ENCODE measurements at places on chromosomes 16 and 17.

DNA sequence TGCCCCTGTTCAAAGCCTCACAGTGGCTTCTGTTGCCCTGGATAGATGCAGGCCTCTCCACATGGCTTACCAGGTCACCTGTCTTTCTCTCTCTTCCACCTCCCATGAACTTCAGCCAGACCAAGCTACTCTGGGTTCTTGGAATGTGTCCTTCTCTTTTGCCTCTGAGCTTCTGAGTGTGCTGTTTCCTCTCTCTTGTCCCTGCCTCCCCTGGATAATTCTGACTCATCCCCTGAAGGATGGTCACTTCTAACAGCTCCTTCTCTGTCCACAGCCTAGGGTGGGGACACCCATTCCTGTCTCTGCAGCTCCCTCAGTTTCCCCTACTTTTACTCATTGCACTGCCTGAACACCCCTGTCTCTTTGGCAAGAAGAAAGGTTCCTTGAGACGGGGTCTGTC lies 2.9 kb downstream of the GUCY2D start:
- no peak for DNase-seq

DNA sequence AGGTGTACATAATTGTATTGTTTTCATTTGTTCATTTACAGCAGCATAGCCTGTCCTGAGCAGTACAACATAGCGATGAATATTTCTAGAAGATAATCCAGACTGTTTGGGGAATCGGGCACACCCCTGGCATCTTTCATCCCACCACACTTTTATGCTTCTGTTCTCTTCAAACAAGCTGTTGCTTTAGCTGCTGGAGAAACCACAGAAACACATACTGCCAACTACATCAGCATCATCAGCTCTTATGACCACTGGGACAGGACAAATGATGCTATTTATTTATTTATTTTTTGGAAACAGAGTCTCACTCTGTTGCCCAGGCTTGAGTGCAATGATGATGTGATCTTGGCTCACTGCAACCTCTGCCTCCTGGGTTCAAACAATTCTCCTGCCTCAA lies 22.6 kb upstream of the HAPSTR1 start:
- no peak for DNase-seq

DNA sequence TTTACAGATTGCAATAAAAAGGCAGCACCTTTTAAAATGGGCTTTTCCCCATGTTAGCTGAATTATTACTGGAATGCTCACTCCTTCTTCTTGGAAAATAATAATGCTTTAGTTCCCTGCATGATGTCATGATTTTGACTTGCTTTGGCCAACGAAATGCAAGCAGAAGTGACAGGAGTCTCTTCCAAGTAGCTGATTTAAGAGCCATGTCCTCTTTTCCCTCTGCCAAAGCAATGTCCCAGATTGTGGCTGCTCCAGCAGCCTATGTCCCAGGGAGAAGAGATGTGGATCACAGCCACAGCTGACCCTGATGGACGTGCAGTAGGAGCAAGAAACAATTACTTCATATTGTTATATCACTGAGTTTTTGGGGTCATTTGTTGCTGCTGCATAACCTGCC lies 246.6 kb downstream of the HAPSTR1 start:
- DNase-seq = no peak

DNA sequence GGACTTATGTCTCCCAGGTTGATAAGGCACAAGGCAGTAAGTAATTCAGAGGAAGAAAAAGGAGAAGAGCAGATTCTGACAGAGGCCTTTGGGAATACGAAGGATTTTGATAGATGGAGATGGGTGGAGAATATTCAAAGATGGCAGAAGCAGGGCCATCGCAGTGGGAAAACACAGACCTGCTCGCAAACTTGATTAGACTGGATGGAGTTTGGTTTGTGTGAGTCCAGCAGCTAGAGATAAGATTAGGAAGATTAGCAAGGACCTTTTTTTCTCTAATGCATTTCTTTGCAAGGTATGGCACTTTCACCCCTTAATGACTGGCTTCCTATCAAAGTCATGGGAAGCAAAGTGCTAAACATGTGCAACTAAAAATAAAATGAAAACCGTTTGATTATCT lies 196.7 kb downstream of the FTO start:
- DNase-seq = no peak

- no peak for DNase-seq
These were observed 12.3 kb downstream of the GLIS2 start for GRCh38 chr16:4328046-4328781.

DNA sequence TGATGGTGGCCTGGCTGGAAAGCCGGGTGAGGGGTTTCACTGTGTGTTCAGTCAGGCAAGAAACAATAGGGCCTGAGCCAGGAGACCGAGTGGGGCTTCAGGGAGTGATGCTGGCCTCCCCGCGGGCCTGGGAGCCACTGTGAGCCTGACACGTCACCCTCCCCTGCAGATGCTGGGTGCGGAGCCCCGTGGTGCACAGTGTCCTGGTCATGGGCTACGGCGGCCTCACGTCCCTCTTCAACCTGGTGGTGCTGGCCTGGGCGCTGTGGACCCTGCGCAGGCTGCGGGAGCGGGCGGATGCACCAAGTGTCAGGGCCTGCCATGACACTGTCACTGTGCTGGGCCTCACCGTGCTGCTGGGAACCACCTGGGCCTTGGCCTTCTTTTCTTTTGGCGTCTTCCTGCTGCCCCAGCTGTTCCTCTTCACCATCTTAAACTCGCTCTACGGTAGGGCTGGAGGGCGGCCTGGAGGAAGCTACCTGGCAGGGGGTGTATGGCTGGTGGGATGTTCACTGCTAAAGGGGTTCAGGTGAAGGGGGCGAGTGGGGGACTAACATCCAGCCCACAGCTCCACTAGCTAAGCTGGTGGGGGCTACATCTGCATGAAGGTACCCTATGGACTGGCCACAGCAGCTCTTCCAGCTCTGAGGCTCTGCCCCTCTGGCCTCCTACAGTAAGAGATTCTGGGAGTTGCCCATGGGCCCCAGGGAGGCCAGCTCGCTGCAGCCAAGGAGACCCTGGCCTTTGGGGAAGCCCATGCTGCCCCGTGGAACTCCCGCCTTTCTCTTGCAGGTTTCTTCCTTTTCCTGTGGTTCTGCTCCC lies 32.4 kb downstream of the ADGRG5 start:
- no peak for DNase-seq

DNA sequence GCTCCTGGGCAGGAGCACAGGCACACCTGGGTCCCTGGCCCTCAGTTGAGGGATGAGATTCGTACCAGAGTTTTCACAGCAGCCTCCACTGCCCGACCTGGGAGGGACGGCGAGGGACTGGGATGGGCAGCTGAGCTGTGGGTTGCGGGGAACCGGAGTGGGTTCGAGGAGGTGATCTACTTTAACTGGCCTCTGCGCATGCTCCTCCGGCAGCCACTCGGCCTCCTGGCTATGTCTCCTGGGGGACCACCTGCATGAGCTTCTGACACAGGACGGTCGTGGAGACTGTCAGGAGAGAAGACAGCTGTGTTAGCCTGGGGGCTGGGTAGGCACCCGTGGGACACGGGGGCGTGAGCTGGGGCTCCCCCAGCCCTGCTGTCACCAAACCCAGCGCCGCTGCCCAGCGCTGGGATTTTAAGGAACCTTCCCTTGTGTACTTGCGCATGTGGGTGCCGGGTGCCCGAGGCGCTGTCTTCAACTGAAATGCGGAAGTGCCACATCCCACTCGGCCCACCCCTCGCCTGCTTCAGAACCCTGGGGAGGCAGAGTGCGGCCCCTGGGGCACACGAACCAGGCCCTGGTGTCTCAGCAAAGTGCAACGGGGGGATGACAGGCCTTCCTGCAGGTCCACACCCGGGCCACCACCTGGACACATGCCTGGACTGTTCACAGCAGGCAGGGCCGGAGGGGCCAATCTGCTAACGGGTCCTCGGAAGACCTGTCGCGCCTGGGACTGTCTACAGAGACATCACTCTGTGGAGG lies 36.4 kb downstream of the SLC7A5 start:
- DNase-seq = no peak

DNA sequence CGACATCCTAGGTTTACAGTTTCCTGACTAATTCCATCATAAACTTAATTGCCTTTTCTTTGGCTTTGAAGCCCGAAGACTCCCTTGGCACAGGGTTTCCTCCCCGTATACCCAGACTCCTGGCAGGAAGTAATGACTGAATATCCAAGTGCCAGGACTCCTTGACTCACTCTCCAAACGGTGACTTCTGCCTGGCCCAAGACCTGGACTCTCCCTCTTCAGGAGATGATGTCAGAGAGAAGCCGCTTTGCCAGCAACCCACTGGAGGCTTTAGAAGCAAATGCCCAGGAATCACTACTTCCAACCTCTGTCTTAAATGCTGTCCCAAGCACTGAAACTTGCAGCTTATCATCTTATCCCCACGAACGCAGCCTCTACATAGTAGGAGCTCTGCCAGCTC lies 146.5 kb downstream of the RGS9 start:
- no peak for DNase-seq

DNA sequence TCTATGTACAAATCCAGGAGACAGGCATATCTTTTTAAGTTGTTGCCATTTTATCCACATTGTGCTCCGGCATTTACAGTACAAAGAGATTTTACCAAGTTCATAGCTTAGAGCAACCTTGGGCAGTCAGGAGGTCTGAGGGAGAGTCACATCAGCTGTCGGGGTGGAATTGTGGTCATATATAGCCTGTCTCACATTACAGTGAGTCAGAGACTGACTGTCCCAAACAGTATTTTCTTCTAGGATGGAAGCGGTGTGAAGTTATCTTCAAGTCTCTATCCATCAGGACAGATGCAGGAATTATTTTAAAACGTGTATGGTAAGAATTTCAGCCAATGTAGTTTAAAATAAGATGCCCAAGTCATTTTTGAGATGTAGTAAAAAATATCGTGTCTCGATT lies 53.0 kb downstream of the GPRC5B start:
- no peak for DNase-seq

DNA sequence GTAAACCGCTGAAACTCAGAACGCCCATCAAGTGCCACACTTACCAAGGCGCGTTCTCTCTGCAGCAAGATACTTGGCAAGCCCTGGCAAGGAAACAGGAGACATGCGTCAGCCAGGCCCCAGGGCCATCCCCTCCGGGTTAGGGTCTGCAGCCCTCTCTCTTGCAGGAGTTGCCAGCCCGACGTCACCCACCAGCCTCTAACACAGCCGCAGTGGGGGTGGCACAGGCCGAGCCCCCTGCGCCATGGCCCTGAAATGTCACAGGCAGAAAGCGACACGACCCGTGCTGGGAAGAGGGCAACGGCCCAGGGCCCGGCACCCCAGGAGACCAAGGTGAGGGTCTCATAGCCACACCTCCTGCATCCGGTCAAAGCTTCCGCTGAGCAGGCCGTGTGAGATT lies 21.9 kb downstream of the ELAC2 start:
- DNase-seq = no peak

DNA sequence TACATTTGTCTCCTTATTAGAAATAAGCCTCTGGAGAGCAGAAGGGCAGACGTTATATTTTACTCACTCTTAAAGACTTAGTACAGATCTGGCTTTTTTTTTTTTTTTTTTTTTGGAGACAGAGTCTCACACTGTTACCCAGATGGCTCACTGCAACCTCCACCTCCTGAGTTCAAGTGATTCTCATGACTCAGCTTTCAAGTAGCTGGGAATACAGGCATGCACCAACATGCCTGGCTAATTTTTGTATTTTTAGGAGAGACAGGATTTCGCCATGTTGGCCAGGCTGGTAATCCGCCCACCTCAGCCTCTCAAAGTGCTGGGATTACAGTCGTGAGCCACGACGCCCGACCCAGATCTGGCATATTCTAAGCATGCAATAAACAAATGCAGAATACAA lies 36.4 kb upstream of the TMEM97 start:
- peak; percentile 57 for DNase-seq

DNA sequence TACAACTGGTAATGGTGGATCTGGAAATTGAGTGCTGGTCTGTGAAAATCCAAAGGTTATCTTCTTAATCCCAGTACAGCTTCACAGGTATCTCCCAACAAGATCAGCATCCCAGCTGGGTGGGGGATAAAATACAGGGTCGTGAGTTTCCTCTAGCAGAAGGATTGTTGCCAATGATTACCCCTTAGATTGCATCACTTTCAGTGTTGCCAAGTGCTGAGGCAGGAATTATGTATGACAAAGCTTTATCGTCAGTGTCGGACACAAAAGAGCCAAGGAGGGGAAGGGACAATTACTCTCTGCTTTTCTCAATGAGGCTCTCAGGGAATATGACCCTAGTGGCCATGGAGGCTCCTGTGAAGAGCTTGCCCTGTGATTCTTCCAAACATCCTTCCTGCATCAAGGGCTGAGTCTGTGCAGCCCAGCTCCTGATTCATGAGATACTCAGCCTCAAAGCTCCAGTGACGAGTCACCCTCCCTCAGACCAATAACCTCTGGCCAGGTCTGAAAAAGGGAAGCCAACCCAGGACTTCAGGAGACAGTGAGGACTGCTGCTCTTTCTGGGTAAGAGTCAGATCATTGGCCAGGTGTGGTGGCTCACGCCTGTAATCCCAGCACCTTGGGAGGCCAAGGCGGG lies 15.0 kb downstream of the OR1F1 start:
- DNase-seq = no peak

GRCh38 chr16:8107296-8107695 lies 483.0 kb downstream of the TMEM114 start:
- no peak for DNase-seq

GRCh38 chr17:20206068-20206467 lies 196.9 kb downstream of the SPECC1 start:
- DNase-seq = no peak

- DNase-seq = no peak
These were observed 24.1 kb upstream of the RPL13 start for GRCh38 chr16:89536371-89536770.

GRCh38 chr16:22321340-22322001 lies 24.3 kb downstream of the POLR3E start:
- peak; percentile 79 for DNase-seq

- DNase-seq = no peak
These were observed 30.6 kb downstream of the KCNJ16 start for GRCh38 chr17:70105641-70106040.

- no peak for DNase-seq
These were observed 120.5 kb downstream of the CCT6B start for GRCh38 chr17:34840750-34841149.

GRCh38 chr16:54957403-54958166 lies 26.9 kb downstream of the IRX5 start:
- peak; percentile 53 for DNase-seq

GRCh38 chr17:45127548-45128300 lies 4.6 kb downstream of the PLCD3 start:
- DNase-seq = no peak

DNA sequence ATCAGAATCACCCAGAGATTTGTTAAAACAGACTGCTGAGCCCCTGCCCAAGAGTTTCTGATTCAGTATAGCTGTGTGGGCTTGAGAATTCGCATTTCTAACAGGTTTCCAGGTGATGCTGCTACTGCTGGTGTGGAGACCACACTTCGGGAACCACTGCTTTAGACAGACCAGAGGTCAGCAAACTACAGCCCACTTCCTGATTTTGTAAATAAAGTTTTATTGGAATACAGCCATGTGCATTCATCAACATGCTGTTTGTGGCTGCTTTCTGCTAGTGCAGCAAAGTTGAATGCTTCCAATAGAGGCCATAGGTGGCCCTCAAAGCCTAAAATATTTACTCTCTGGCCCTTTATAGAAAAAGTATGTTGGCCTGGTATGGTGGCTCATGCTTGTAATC lies 32.6 kb upstream of the CLEC19A start:
- DNase-seq = no peak

GRCh38 chr16:69150146-69150865 lies 17.9 kb downstream of the UTP4 start:
- peak; percentile 56 for DNase-seq

Data from D341Med (cell line).